ENCODE measurements at places on chromosomes 12 and 14. TPM values are rescaled to one million over a fixed set of nuclear protein-coding genes. Genes with fewer than 3 reads are reported as not detected.

DNA sequence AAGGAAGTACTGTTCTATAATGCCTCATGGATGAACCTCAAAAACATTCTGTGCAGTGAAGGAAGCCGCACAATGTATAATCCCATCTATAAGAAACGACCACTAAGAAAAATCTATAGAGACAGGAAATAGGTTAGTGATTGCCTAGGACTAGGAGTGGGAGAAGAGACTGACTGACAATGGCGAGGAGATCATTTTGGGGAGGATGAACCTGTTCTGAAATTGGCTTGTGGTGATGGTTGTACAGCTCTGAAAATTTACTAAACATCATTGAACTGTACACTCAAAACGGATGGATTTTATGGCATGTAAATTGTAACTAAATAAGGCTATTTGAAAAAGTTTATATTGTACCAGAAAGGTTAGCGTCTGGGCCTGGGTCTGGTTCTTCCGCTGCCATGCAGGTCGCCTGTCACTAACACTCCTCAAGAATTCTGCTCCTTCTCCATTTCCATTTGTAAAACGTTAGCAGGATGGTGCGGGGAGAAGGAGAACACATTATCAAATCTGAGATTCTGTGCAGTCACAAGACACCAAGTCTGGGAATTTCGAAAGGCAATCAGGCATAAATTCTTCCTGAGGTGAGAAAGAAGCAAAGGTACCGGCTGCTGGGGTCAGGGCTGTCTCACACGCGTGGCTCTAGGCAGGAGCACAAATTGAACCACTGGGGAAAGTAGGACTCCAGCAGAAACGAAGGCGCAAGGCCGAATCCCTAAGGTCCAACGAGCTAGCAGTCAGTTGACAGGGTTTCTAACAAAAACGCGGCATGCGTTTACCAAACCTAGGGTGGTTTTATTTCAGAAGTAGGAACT, 845 bp upstream of the COCH start:
- no peak for DNase-seq

DNA sequence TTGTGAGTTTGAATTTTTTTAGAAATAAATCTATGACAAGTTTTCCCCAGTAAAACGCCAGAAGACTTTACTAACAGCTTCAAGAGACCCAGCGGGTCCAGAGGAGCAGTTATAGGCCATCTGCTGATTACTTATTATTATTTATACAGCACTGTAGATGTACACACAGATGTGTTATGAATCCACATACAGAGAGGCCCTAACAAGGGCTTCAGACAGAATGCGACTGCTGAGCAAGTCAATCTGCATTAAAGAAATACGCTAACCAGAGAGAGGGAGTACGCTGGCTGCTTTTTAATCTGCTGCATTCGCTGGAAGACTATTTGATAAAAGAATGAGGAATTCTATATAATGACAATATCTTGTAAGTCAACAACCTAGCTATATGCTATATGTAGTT, 32.5 kb downstream of the ATF7 start:
- no peak for DNase-seq

GRCh38 chr12:131441060-131441396, 269.9 kb upstream of the SFSWAP start:
- no peak for DNase-seq

Gene WSCD2
- polyA plus RNA-seq = 0.01 TPM

Gene SIX4
- polyA plus RNA-seq = 13.9 TPM

Gene RITA1
- polyA plus RNA-seq = 28.5 TPM

Gene SOAT2
- 0.07 TPM for polyA plus RNA-seq

Gene ADCY6
- polyA plus RNA-seq = 9.2 TPM
